Left lung (tissue), 14 donors: ENCODE measurements at places on chromosomes 1 and 21.

DNA sequence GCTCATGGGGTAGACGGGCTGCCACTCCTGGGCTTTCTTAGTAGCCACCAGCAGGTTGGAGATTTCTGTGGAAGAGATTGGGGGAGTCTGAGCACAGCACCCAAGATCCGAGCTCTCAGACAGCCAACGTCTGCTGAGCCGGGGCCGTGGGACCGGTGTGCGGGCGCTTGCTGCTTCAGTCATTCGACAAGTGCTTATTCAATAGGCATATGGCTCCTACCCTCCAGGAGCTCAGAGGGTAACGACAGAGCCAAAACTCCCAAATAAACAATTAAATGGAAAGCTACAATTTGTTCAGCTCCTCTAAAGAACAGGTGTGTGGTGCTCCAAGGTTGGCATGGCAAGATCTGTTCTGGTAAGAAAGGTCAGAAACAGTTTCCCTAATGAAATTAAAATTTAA lies 106.0 kb downstream of the RAVER2 start:
- DNase-seq: no peak

DNA sequence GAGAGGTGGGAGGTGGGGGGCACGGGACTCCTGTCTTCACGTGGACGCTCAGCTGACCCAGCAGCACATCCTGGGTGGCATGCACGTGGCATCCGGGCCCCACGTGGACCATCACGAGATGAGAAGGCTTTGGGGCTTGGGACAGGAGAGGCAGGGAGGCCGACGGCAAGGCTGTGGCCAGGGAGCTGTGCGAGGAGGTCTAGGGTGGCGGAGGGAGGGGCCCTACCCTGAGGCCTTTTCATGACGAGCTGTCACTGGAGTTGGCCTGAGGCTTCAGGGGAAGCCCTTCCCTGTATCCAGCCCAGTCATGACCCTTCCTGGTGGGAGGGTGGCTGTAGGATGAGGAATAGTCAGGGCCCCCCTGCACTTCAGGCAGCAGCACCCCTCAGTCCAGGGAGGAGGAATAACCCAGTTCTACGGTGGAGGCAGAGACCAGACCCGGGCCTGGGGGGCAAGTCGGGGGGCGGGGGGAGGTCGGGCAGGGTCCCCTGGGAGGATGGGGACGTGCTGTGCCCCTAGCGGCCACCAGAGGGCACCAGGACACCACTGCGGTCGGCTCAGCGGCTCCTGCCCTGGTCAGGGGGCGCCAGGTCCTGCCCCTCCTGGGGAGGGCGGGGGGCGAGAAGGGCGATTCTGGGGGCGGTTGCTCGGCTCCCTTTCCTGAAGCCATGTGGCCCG lies 2.0 kb upstream of the PERM1 start:
- peak; percentile 50 for DNase-seq

DNA sequence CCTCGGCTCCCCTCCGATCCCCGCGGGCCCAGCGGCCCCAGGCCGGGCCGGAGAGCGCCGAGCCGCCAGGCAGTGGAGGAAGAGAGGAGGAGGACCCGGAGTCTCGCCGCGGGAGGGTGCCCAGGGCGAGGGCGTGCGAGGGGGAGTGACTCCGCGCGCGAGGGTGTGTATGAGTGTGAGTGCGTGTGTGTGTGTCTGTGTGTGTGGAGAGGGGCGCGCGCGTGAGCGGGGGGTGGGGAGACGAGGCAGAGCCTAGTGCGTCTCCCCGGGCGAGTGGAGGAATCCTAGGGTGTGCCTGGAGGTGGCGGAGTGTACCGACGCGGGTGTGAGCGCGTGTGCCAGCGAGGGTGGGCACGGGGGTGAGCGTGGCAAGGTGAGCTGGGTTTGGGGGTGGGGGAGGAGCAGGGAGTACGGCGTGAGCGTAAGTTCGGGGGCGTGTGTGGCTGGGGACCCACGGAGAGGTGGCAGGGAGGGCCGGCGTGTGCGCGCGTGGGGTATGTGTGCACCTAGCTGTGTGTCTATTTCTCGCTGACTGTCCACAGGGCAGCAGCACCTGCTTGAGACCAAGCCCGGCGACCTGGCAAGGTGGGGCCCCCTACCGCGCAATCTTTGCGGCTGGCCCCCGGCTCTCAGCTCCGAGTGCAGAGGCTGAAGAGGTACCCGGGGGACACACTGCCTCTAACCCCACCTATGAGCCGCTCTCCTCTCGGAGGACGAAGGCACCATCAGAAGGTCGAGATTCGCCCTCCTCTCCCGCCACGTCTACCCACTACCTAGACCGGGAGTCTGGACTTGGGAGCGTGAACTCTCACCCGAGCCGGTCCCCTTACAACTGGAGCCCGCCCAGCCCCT lies 784 bp upstream of the KCND3 start:
- no peak for DNase-seq

GRCh38 chr1:89971600-89971999 lies 23.3 kb upstream of the ZNF326 start:
- no peak for DNase-seq

- no peak for DNase-seq
Observed at GRCh38 chr1:72869441-72869840, 587.1 kb upstream of the NEGR1 start.

DNA sequence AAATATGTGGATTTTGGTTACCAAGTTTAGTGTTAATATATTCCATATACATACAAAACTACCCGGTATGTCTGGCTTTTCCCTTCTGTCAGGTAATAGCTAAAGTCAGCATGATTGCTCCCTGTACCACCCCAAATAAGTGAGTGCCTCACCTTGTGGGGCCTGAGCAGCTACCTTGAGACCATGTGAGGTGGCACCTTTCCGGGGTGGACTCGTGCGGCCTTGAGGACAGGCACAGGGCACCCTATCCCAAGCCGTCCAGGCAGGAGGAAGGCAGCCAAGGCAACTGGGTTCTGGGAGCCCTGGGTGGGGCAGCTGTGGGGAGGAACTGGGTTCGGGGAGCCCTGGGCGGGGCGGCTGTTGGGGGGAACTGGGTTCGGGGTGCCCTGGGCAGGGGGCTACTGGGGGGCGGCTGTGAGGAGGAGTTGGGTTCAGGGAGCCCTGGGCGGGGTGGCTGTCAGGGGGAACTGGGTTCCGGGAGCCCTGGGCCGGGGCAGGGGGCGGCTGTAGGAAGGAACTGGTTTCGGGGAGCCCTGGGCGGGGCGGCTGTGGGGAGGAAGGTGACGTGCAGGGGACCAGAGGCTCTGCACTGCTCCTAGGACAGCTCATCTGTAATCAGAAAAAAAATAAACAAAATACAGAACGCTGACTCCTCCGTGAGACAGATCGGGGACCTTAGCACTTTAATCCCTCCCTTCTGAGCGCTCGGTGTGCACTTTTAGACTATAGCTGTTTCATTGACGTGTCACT lies 63.3 kb downstream of the POFUT2 start:
- DNase-seq: no peak

DNA sequence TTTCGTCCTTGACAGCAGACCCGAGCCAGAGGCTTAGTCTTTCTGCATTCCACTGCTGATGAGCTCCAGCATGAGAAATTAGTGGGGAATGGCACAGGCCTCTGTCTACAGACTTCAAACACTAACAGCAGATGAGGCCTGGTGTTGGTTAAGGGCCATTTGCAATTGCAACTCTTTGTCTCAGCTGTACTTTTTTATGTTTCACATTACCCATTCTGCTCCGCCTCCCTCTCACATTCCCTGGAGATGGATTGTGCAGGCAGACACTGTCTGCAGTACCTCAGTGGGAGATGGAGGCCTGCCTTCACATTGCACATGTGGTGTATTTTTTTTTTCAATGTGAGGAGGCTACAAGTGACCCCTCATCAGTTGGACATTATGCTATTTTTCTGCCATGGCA lies 370.2 kb downstream of the DUSP10 start:
- no peak for DNase-seq

DNA sequence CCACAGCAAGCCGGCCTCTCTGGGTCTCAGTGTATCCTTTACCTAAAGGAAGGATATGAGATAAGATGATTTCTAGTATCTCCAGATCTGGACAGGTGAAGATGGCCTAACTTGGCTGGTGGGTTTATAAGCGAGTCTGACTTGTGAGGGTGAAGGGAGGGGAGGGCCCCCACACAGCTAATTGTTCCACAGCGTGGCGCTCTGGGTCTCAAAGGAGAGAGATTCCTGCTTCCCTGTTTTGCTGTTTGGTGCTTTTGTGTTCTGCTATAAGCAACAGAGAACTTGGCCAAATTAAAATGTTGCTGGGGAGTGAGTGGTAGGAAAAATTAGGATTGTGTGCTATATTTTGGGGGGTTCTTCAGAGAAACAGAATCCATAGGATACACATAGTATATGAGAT lies 28.9 kb upstream of the NLRP3 start:
- DNase-seq: no peak

DNA sequence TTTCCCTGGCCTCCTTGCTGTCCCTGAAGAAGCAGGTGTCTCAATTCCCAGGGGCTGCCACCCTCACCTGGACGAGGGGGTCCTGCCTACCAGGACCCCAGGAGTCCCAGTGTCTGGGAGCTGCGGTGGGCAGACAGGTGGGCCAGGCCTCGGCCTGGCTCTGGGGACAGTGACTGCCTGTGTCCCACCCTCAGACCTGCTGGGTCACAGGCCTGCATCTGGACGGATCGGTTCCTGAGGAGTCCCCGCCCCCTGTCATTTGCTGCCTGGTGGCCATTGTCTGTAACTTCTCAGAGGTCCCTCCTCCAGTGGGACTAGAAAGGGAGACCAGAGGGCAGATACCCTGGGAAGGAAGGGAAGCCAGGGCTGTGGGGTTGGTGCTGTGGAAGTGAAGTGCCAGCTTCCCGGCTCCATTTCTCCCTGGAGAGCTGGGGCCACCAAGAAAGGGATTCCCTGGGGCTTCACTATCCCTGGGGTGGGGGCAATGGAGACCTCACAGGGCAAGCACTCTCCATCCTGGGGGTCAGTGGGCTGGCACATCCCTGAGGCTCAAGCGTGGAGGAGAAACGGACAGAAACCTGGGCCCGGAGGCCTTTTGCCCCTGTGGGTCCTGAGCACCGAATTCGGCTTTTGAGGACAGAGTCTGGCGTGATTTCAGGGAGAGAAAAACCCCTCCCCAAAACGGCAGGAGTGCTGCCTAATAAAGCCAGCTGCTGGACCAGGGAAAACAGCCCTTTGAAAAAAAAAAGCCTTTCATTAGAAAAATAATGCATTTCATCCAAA lies 157.3 kb downstream of the PEX14 start:
- no peak for DNase-seq

GRCh38 chr1:29413661-29414060 lies 177.3 kb downstream of the PTPRU start:
- DNase-seq: no peak

GRCh38 chr1:89790592-89790991 lies 30.2 kb upstream of the LRRC8D start:
- DNase-seq: no peak

- DNase-seq: no peak
Observed at GRCh38 chr1:34625521-34626015, 129.3 kb upstream of the GJB5 start.

- DNase-seq: no peak
Observed at GRCh38 chr1:16118706-16119105, 37.2 kb downstream of the EPHA2 start.

GRCh38 chr21:32768530-32768929 lies 3.0 kb downstream of the PAXBP1 start:
- DNase-seq: no peak

- peak; percentile 66 for DNase-seq
Observed at GRCh38 chr1:23169727-23170335, 1.2 kb upstream of the LUZP1 start.

DNA sequence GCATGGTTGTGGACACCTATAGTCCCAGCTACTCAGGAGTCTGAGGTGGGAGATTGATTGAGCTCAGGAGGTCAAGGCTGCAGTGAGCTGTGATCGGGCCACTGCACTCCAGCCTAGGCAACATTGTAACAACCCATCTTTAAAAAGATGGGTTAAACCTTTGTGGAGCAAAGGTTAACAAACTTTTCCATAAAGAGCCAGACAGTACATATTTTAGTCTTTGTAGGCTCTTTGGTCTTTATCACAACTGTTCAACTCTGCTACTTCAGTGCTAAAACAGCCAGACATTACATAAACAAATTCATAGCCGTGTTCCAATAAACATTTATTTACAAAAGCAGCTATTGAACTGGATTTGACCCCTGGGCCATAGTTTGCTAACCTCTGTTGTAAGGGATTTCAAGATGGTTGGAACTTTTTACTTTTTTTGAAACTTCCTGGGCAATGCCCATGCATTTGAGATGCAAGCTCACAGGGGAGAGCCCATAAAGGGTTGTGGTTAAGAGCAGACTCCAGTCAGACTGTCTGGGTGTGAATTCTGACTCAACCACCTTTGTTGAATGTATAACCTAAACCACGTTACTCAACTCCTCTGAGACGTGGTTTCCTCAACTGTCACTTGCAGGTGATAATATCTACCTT lies 10.8 kb downstream of the INAVA start:
- no peak for DNase-seq

DNA sequence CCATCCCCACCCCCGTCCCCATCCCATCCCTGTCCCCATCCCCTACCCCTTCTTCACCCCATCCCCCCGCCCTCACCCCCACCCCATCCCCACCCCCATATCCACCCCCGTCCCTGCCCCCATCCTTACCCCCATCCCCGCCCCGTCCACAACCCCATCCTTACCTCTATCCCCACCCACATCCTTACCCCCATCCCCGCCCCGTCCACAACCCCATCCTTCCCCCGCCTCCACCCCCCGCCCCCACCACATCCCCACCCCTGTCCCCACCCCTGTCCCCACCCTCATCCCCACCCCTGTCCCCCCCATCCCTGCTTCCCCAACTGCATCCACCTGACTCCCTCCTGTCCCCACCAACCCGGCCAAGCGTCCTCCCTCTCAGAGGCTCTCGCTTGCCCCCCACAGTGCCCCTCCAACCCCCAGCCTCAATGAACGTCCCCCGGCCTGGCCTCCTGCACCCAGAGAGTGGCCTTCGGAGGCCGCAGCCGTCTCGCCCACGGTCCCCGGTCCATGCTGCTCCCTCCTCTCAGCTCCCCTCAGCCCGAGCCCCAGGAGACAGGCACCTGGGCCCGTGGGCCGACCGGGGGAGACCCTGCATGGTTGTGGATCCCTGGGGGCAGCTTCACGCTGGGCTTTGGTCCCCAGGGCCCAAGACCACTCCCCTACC lies 25.5 kb upstream of the C1orf159 start:
- DNase-seq: no peak

DNA sequence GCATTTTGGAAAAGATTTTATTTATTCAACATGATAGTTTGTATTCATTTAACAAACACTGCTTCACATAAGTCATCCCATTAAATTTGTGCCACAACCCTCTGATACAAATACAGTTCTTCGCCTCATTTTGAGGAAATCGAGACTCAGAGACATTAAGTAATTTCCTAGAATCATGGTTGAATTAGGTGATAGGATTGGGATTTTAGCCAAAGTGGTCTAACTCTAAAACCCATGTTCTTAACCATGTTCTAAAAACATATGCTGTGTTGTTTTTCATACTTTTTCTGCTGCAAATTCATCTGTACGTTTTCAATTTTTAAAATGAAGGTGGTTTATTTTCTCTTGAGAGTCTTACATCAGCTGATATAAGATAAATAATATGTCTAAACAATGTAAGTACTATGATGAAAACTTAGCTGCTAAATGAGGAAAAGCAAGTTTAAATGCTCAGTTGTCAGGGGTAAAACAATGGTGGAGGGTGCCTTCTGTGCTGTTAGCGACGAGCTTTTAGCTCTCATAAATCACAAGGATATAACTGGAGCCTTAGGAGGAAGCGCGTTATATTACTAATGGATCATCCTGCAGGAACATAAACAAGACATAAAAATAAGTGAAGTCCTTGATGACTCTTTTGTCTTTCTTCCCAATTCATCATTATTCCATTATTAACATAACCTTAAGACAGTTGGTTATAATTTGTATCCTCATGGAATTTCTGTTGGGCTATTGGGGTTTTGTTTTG lies 97.7 kb downstream of the CACHD1 start:
- no peak for DNase-seq
